Mucosa of gallbladder (tissue), 1 donor: ENCODE measurements at places on chromosomes 2 and 18. TPM values are rescaled to one million over a fixed set of nuclear protein-coding genes. Genes with fewer than 3 reads are reported as not detected.

Gene AGFG1
- total RNA-seq, result 77.9 TPM

Gene CHRND
- not detected for total RNA-seq

Gene UGT1A10
- 47.5 TPM for total RNA-seq

Gene EIF2B4
- 32.3 TPM for total RNA-seq

Gene NEU2
- not detected for total RNA-seq

Gene CYP27A1
- 20.4 TPM for total RNA-seq

Gene CDKL4
- 1.1 TPM for total RNA-seq

Gene KCNE4
- total RNA-seq, result 7.4 TPM

Gene PKDCC
- total RNA-seq, result 128 TPM

Gene GKN2
- not detected for total RNA-seq

Gene SLC5A7
- total RNA-seq, result 0.20 TPM

GRCh38 chr2:65276609-65277008, 49.0 kb downstream of the ACTR2 start:
- no peak for DNase-seq

- DNase-seq, result no peak
These were observed 2.5 kb upstream of the MAT2A start for GRCh38 chr2:85536479-85536878.

GRCh38 chr2:217329023-217329431, 469.2 kb upstream of the TNP1 start:
- no peak for DNase-seq

GRCh38 chr2:9639740-9640343, 9.0 kb upstream of the YWHAQ start:
- DNase-seq, result no peak

GRCh38 chr2:37189452-37190153, 1.1 kb upstream of the SULT6B1 start:
- DNase-seq, result peak; percentile 62

DNA sequence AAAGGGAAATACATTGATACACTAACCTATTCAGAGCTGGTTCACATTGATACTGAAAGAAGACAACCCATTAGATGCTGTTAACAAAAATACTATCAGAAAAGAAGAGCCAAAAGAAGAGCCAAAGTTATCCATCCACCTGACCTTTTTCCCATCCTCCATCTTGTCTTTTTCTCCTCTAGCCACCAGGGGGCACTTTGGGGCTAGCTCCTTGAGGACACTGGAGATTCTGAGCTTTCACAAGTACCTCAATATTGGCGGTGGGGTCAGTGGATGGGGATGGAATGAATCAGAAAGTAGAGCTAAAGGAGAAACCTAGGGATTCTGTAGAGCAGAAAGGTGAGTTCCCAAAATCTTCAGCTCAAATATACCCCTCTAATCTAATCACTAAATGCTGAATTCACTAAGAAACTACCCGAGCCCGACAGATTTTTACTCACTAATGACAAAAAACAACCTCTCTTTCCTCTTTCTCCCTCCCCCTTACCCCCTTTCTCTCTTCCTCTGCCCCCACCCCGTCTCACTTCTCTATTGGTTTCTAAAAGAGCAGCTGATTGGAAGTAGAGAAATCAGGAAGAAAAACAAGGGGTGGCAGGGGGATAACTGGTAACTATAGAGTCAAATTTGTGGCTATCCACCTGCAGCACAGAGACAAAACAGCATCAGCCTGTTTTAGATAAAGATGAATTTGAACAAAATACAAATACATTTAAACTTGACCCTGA, 203.3 kb downstream of the TCF4 start:
- DNase-seq, result no peak

DNA sequence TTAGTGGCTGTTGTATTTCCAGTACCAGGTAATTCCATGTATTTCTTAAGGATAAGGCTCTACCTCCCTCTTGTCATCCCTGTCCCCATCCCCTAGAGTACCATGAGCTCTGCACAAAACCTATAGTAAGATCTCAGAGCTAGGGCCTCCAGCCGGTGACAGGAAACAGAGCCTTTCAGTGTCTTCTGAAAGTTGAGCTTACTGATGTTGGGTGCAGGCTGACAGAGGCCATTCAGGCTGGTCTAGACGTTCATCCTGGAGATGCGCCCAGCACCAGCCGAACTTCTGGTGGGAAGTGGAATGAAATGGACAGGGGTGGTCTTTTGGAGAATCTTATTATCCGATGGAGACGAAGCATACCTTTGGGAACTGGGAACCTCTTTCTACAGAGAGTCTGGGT, 16.7 kb upstream of the LYPD6B start:
- DNase-seq, result no peak

DNA sequence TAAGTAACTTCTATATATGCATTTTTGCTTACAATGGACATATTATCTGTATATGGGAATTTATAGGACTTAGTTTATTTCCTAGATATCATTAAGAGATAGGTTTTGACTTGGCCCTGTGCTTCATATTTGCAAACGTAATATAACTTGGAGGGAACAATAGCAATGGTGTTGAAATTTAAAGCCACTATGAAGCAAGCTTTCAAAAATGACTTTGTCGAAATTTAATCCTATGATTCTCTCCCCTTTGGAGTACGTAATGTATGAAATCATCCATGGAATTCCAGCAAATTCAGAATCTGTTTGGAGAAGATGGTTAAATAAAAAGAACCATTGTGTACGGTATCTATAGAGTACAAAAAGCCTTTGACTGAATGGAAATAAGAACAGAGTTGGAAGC, 486.3 kb downstream of the ARHGAP15 start:
- DNase-seq, result no peak

GRCh38 chr18:75201282-75202270, 7.4 kb downstream of the PTGR3 start:
- DNase-seq, result no peak

- DNase-seq, result no peak
These were observed 1252.2 kb upstream of the TMEFF2 start for GRCh38 chr2:193446967-193447366.

GRCh38 chr2:71635798-71636197, 182.4 kb downstream of the DYSF start:
- no peak for DNase-seq

- DNase-seq, result no peak
These were observed 21.2 kb upstream of the MAP3K20 start for GRCh38 chr2:173054466-173054865.

- DNase-seq, result no peak
These were observed 246.0 kb downstream of the LRRTM1 start for GRCh38 chr2:80058562-80058961.

GRCh38 chr2:188474316-188474715, 182.6 kb downstream of the GULP1 start:
- DNase-seq, result no peak

DNA sequence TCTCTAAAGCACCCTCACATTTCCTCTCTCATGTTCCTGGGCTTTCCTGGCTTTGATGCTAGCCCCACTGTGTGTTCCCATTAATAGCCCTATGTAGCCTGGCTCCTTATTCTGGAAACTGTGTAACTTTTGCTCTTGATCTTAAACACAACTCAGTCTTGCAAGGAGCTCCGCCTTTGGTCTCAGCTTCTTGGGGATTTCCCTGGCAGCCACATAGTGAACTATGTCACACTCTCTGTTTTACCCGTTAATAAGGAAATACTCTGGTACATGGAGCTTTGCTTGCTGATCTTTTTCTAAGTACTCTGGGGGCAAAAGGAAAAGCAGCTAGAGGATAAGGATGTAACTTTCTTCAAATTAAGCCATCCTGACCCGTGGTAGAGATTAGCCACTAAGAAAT, 259.3 kb downstream of the NEDD4L start:
- no peak for DNase-seq

DNA sequence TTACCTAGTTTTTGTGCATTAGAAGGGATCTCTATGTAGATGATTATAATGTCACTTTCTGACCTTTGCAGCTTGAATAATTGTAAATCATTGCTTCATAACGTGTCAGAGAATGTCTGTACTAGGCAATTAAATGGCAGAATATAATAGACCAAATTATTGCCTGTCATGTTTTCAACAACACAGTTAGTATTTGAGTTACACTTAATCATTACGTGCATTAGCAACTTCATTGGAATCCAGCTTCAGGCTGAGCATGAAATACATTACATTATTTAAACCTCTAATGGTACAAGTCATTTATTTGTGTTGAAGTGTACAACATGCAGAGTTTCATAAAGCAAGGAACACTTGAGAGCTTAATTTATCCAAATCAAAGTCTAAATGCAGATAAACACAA, 48.0 kb downstream of the ZNF407 start:
- DNase-seq, result no peak

DNA sequence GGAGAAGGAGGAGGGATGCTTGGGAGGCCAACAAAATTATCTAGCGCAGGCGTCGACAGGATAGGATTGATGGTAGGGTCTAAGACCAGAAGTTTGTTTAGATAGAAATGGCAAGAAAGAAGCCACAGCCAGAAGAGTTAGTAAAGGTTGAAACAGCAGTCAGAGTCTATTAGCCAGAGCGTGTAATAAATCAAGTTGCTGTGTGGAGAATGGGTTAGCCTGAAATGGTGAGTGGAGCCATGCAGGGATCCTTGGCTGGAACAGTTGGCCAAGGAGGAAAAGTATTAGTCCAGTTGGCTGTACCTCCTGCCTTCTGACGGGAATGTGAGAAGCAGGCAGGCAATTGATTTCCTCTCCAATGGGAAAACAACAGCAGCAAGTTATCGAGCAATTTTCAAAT, 190.7 kb upstream of the CCDC68 start:
- peak; percentile 10 for DNase-seq

GRCh38 chr18:22765896-22766295, 167.2 kb upstream of the RBBP8 start:
- DNase-seq, result no peak

DNA sequence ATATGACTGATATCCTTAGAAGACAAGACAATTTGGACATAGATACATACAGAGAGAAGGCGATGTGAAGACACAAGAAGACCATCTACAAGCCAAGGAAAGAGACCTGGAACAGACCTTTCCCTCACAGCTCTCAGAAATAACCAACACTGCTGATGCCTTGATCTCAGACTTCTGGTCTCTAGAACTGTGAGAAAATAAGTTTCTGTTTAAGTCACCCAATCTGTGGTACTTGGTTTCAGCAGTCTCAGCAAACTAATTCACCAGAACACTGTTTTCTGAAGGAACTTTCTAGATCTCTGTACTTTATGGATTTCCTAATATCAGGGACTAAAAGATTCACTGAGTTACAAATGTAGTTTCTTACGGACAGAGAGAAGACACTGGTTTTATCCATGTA, 58.8 kb downstream of the NAB1 start:
- no peak for DNase-seq

GRCh38 chr2:175844169-175844568, 157.9 kb downstream of the LNPK start:
- no peak for DNase-seq

DNA sequence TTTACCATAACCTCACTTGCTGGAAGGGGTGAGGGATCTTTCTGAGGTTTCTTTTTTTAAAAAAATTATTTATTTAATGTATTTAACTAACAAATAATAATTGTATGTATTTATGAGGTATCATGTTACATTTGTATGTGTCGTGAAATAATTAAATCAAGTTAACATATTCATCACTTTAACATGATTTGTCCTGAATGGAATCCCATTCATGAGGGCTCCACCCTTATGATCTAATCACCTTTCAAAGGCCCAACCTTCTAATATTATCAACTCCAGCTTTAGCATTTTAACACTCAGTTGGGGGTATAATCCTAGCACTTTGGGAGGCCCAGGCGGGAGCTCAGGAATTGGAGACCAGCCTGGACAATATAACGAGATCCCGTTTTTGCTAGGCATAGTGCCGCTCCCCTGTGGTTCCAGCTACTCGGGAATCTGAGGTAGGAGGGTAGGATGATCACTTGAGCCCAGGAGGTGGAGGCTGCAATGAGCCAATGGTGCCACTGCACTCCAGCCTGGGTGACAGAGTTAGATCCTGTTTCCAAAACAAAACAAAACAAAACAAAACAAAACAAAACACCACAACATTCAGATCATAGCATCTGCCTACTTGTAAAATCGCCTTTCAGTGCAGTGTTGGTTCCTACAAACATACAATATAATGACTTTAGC, 1.1 kb upstream of the TAF4B start:
- DNase-seq, result no peak

GRCh38 chr2:39593439-39594393, 72.0 kb upstream of the TMEM178A start:
- peak; percentile 38 for DNase-seq

DNA sequence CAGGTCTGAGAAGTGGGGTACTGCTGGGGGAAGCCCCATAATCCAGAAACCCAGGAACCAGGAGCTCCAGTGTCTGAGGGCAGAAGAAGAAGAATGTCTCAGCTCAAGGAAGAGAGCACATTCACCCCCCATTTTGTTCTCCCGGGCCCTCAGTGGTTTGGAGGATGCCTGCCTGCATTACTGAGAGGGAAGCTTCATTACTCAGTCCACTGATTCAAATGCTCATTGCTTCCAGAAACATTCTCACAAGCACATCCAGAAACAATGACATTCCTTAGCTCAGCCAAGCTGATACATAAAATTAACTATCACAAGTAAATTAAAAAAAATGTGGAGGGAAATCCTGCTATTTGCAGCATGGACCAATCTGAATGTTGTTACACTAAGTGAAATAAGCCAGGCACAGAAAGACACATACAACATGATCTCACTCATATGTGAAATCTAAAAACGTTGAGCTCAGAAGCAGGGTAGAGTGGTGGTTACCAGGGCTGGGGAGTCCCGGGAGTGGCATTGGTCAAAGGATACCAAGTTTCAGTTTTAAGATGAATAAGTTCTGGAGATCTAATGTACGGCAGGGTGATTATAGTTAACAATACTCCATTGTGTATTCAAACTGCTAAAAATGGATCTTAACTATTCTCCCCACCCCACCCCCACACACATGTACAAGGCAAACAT, 459.3 kb downstream of the GALR1 start:
- no peak for DNase-seq

DNA sequence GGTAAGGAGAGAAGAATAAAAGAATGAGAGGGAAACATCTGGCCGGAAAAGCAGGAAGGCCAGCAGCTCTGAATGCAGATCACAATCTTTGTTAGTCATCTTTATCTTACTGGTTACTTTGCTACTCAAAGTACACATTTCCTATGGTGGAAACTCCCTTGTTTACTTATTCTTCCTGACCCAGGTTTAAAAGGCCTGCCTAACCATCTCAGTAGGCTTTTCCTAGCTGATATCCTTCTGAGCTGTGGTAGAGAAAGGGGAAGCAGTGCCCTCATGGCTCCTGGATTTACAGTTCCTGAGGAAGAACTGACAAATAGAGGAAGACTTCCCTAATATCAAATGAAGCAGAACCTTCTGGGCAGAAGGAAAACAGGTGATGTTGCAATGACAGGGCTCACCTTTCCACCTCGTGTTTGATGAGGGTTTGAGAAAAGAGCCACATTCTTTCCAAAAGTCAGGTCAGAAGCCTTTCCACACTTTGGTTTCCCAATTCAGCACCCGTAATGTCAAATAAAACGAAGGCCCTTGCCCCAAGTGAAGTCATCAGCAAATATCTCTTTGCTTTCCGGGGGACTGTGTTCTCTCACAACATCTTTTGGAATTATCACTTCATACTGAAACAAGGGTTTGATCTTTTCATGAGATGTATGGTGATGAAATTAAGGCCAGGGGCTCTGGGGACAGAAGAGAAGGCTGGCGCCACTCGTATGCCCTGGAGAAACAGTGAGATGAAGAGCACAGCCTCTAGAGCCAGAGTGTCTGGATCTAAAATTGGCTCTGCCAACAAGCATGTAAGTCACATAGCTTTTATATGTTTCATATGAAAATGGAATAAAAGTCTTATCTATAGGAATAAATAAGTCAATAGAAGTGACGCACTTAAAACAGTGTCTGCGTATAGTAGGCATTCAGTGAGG, 26.7 kb upstream of the APOB start:
- no peak for DNase-seq

GRCh38 chr2:217757108-217757463, 245.7 kb downstream of the TNS1 start:
- DNase-seq, result no peak
